Activated B cell treated with CpG ODN at 0.5 μM for 24 hours (primary cell): ENCODE measurements at places on chromosomes 7 and 10. TPM values are rescaled to one million over a fixed set of nuclear protein-coding genes. Genes with fewer than 3 reads are reported as not detected.

- H3K27me3 ChIP-seq, result peaks cover 31% of the 10 kb centered on the region
- no peak for DNase-seq
- H3K4me3 ChIP-seq, result no peak overlapping the region
- no peaks in the 10 kb centered on the region for H3K36me3 ChIP-seq
- peaks cover under 1% of the 10 kb centered on the region for H3K4me1 ChIP-seq
- H3K27ac ChIP-seq, result no peak overlapping the region
Observed at GRCh38 chr10:90865401-90865800, 6.4 kb upstream of the RPP30 start.

GRCh38 chr7:138979988-138980562, 1.1 kb downstream of the KIAA1549 start:
- peaks cover 12% of the 10 kb centered on the region for H3K4me1 ChIP-seq
- DNase-seq, result no peak
- H3K36me3 ChIP-seq, result peaks cover 3% of the 10 kb centered on the region
- H3K27me3 ChIP-seq, result peaks cover 50% of the 10 kb centered on the region

The INHBA gene
- total RNA-seq, result 0.16 TPM in 1 of 2 replicates, not detected in the other

GRCh38 chr7:156778668-156779067, 114.3 kb downstream of the LMBR1 start:
- H3K27ac ChIP-seq, result no peak overlapping the region
- DNase-seq, result no peak
- H3K36me3 ChIP-seq, result peaks cover 14% of the 10 kb centered on the region
- H3K27me3 ChIP-seq, result no peaks in the 10 kb centered on the region
- H3K4me1 ChIP-seq, result peaks cover 46% of the 10 kb centered on the region

DNA sequence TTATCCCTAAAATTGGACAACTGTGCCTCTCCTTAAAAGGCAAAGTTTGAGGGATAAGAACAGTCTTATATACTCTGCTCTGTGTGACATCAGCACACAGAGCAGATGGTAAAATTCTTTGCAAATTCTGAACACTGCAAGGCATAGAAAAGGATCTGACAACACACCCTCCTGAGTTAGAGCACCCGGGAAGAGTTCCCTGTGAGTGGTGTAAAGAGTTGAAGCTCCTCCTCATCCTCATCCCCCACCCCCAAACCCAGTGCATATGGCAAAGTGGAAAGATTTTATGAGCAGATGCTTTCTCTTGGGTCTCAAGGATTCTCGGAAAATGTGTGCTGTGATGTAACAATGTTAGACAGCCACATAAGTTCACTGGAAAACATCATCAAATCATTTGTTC, 40.0 kb upstream of the DGKI start:
- H3K4me1 ChIP-seq, result no peaks in the 10 kb centered on the region
- peaks cover 54% of the 10 kb centered on the region for H3K36me3 ChIP-seq
- no peaks in the 10 kb centered on the region for H3K27me3 ChIP-seq
- no peak overlapping the region for H3K27ac ChIP-seq
- H3K4me3 ChIP-seq, result no peak overlapping the region
- no peak for DNase-seq

The ZC3HAV1L gene
- 1.6 and 1.8 TPM in 2 replicates for total RNA-seq

GRCh38 chr7:83821866-83822265, 172.9 kb upstream of the SEMA3E start:
- H3K27me3 ChIP-seq, result no peaks in the 10 kb centered on the region
- H3K36me3 ChIP-seq, result no peaks in the 10 kb centered on the region
- H3K4me1 ChIP-seq, result no peaks in the 10 kb centered on the region
- no peak overlapping the region for H3K27ac ChIP-seq
- DNase-seq, result no peak

DNA sequence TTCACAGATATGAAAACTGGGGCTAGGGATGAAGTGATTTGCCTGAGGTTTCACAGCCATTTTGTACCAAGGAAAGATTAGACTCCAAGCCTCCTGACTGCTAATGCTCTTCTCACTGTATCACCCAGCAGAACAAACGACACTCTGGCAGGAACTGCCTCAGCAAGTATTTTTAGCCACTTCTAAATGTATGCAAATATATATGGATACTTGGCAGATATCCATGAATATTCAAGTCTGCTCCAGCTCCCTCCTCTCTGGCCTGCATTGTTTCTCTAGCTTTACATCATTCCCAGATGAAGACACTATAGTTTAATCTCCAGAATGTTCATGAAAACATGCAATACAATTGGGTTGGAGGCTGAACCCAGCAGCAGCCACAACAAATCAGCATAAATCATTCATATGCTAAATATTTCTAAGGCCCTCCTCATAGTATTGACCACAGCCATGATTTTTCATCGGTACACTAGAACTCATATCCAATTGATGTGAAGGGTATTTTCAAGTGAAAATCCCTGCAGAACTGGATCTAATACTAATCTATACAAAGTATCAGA, 65.5 kb downstream of the HPSE2 start:
- no peaks in the 10 kb centered on the region for H3K4me1 ChIP-seq
- no peak overlapping the region for H3K27ac ChIP-seq
- no peaks in the 10 kb centered on the region for H3K36me3 ChIP-seq
- H3K4me3 ChIP-seq, result no peak overlapping the region

The GBX1 gene
- total RNA-seq, result not detected in 2 replicates

The NODAL gene
- not detected in 2 replicates for total RNA-seq

DNA sequence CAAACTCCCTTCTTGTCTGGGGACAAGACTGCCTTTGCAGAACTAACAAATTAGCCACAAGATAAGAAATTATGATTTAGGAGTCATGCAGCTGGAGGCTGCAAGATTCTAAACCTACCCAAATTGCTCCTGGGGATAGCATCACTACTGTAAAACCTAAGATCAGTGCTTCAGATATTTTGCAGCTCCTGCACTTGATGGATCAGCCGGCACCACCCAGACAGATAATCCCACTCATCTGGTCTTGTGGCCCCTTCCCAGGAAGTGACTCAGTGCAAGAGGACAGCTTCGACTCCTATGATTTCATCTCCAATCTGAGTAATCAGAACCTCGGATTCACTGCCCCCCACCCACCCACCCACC, 181.9 kb downstream of the AKR1D1 start:
- H3K27ac ChIP-seq, result no peak overlapping the region
- no peaks in the 10 kb centered on the region for H3K4me1 ChIP-seq
- no peak overlapping the region for H3K4me3 ChIP-seq
- H3K36me3 ChIP-seq, result no peaks in the 10 kb centered on the region
- H3K27me3 ChIP-seq, result no peaks in the 10 kb centered on the region

The DYNC1I1 gene
- not detected in 2 replicates for total RNA-seq

The KCNH2 gene
- total RNA-seq, result 0.12 and 0.29 TPM in 2 replicates

DNA sequence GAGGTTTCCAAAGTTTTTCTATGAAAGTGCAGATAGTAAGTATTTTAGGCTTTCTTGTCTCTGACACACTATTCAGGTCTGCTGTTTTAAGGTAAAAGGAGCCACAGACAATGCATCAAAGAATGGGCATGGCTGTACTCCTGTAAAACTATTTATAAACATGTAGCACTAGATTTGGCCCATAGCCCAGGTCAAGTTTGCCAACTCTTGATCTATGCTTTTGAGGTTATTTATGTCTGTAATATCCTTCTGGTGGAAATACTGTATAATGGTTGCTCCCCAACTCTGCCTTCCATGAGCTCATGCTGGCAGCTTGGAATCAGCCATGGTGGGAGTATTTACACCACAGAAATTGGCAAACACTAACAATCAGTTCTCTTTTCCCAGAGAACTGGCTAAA, 244.6 kb downstream of the BUB3 start:
- no peak overlapping the region for H3K4me3 ChIP-seq
- no peaks in the 10 kb centered on the region for H3K36me3 ChIP-seq
- H3K4me1 ChIP-seq, result peaks cover 58% of the 10 kb centered on the region
- H3K27ac ChIP-seq, result no peak overlapping the region

DNA sequence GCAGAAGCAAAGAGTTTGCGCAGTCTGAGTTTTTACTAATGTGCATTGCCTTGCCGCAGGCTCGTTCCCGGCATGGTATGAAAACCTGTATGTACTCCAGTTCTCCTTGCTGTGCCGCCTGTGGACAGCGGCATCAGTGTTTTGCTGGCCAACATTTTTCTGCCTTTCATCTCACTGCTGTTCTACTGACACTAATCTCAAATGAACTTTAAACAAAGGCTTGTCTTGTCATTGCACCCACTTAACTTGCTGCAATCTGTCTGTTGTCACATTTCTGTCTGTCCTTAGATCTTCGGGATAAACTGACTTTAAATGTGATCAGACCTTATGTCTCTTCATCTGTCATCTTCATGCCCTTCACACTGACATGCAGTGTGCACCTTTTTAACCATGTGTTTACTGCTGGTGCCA, 71.7 kb upstream of the ZNRF2 start:
- no peak for DNase-seq
- H3K4me1 ChIP-seq, result peaks cover 20% of the 10 kb centered on the region
- H3K36me3 ChIP-seq, result no peaks in the 10 kb centered on the region
- H3K4me3 ChIP-seq, result no peak overlapping the region
- no peak overlapping the region for H3K27ac ChIP-seq

The ACSM6 gene
- not detected in 2 replicates for total RNA-seq

GRCh38 chr7:115094163-115094562, 172.3 kb downstream of the MDFIC start:
- no peaks in the 10 kb centered on the region for H3K27me3 ChIP-seq
- H3K27ac ChIP-seq, result no peak overlapping the region
- DNase-seq, result no peak
- no peaks in the 10 kb centered on the region for H3K36me3 ChIP-seq
- peaks cover 4% of the 10 kb centered on the region for H3K4me1 ChIP-seq
- H3K4me3 ChIP-seq, result no peak overlapping the region

DNA sequence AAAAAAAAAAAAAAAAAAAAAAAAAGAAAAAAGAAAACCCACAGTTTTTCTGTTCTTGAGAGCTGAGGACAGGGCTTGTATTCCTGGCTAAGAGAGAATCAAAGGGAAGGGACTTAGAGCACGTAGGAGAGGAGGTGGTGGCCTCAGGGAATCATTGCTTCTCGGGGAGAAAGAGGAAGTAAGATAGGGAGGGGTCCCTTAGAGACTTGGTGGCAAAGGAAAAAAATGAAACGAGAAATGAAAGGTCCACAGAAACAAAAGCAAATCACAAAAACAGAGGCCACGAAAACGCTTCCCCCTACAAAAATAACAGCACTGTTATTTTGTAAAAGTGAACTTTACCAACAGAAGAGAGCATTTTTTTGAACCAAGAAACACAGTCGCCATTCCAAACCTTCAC, 323.1 kb upstream of the GALNT17 start:
- peaks cover 12% of the 10 kb centered on the region for H3K27me3 ChIP-seq
- H3K4me3 ChIP-seq, result peak overlapping the region; percentile 61
- H3K36me3 ChIP-seq, result no peaks in the 10 kb centered on the region
- DNase-seq, result no peak
- H3K27ac ChIP-seq, result peak overlapping the region; percentile 41
- H3K4me1 ChIP-seq, result peaks cover 24% of the 10 kb centered on the region

DNA sequence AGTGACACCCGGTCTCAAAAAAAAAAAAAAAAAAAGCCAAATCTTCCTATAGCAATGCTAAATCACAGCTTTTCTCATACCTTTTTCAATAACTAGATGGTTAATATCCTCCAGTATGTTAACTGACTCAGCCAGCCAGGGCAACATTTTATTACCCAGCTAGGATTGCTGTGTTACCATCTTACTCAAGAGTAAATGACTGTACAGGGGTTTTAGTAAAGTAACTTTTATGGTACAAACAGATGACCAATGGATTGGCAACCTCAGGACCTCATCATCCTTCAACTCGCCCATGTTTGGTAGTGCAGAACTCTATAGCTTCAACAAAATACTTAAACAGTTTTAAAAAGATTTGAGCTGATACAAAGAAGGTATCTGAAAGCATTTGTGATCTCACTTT, 59.5 kb downstream of the HBP1 start:
- H3K27me3 ChIP-seq, result no peaks in the 10 kb centered on the region
- peaks cover 48% of the 10 kb centered on the region for H3K36me3 ChIP-seq
- H3K4me3 ChIP-seq, result no peak overlapping the region
- peaks cover 3% of the 10 kb centered on the region for H3K4me1 ChIP-seq
- DNase-seq, result no peak
- H3K27ac ChIP-seq, result no peak overlapping the region

GRCh38 chr7:134640842-134641715, 5.6 kb upstream of the BPGM start:
- no peak overlapping the region for H3K27ac ChIP-seq
- H3K4me1 ChIP-seq, result peaks cover 6% of the 10 kb centered on the region
- no peak overlapping the region for H3K4me3 ChIP-seq

The BMS1 gene
- 24.6 and 25.1 TPM in 2 replicates for total RNA-seq

- peaks cover 48% of the 10 kb centered on the region for H3K4me1 ChIP-seq
- no peak for DNase-seq
- H3K27me3 ChIP-seq, result no peaks in the 10 kb centered on the region
- H3K4me3 ChIP-seq, result peak overlapping the region; percentile 96
- peaks cover 38% of the 10 kb centered on the region for H3K36me3 ChIP-seq
Observed at GRCh38 chr7:143288836-143289235, 685 bp downstream of the CASP2 start.

DNA sequence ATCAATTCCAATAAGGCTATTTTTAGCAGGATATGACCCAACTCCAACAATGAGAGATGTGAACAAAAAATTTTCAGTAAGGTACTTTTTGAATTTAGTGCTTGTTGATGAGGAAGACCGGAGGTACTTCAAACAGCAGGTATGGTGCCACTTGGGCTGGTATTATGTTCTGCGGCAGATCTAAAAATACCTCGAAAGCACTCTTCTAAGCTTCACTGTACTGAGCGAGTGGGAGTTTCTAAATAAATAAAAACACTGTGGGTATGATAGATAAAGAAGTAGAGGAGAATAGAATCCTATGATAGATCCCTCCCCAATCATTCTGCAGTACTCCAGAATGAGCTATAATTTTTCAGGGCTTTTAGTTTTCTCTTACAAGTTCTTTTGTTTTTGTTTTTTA, 11.5 kb upstream of the SUPV3L1 start:
- H3K27ac ChIP-seq, result no peak overlapping the region
- no peak for DNase-seq
- no peaks in the 10 kb centered on the region for H3K27me3 ChIP-seq
- peaks cover 60% of the 10 kb centered on the region for H3K36me3 ChIP-seq

DNA sequence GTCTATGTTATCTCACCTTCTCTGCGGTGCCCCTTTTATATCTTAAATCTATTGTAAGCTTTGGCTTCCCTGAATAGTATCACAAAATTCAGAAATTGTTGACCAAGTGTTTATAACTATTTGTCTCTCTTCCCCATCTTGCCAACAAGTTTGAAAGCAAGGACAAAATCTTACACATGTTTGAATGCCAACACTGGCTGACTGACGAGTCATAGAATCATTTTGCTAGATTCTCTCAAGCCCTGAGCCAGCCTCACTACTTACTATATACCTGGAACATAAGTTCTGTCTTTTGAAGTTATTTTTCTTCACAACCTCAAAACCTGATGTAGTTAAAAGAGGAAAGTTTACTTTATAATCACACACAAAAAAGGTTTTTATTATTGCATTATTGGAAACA, 700.7 kb downstream of the PHTF2 start:
- H3K4me3 ChIP-seq, result no peak overlapping the region
- H3K27ac ChIP-seq, result no peak overlapping the region
- no peaks in the 10 kb centered on the region for H3K27me3 ChIP-seq
- DNase-seq, result no peak

GRCh38 chr10:71398976-71399375, 2.3 kb downstream of the CDH23 start:
- no peaks in the 10 kb centered on the region for H3K36me3 ChIP-seq
- peaks cover 8% of the 10 kb centered on the region for H3K4me1 ChIP-seq
- DNase-seq, result no peak

The DOCK4 gene
- 0.61 and 0.73 TPM in 2 replicates for total RNA-seq

The LSM8 gene
- 50.9 and 52.3 TPM in 2 replicates for total RNA-seq

The SRRM3 gene
- total RNA-seq, result not detected in 2 replicates
